Activated CD8-positive, alpha-beta memory T cell treated with anti-CD3 and anti-CD28 coated beads for 24 hours (primary cell): ENCODE measurements at places on chromosomes 7 and 10.
A peak's percentile ranks its signal among the peaks of the same experiment; 100 is the strongest.

GRCh38 chr10:133403784-133404183 lies 9.8 kb downstream of the MTG1 start:
- no peak for DNase-seq

DNA sequence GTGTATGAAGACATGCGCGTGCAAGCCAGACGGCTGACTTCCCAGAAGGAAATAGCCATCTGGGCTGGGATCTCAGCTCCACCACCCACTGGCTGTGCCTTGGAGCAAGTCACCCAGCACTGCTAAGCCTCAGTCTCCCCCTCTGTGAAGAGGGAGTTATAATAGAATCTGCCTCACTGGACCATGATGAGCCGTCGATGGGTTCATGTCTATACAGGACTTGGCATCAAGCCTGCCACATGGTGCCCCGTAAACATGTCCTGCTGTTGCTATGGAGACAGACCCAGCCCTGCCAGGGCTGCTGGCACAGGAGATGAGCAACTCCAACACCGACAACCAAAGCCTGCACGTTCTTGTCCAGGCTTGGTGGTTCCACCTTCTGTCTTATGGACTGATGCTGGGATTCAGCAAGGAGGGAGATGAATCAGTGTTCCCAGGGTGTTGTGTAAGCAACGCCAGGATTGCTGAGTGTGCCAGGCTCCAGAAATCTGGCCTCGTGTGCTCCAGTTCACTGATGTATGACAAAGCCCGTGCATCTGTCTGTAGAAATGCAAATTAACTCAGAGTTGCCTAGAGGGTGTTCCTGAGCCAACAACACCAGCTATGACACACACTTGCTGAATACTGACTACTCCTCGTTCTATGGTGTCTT lies 5.6 kb downstream of the GPR15LG start:
- DNase-seq, result peak; percentile 54

DNA sequence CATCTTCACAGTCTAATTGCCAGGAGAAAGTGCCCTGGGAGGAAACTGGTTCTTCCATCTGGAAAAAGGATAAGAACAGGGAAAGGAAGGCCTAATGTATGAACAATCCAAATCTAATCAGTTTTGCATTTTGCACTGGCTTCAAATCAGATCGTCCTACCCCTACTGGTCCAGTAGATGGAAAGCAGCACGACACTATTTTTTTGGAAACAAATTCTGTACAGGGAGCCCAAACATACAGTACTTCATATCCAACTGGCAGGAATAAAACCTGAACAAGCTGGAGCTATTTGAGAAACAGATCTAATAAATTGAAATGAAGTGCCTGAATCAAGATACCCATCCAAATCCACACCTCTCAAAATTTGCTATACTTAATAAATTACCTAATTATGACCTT lies 36.5 kb downstream of the ETV1 start:
- DNase-seq, result no peak

DNA sequence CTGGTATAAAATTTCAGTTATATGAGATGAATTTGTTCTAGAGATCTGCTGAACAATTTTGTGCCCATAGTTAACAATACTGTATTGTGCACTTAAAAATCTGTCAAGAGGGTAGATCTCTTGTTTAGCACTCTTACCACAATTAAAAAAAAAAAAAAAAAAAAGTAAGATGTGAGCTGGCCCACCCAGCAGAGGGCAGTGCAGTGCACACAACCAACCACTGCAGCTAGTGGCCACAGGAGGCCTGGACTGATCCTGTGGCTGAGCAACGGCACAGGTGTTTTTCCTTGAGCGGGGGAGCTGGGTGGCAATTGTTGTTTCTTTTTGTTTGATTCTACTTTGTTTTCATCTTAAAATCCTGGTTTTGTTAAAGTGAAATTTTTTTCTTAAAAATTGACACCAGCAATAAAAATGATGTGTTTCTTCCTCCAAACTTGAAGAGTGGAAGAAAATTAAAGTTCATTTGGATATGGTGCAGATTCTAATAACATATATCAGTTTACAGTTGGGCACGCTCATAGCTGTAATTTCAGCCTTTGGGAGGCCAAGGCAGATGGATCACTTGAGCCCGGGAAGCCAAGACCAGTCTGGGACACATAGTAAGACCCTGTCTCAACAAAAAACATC lies 171.1 kb upstream of the TBX20 start:
- peak; percentile 67 for DNase-seq

GRCh38 chr7:128458956-128459355 lies 3.3 kb downstream of the HILPDA start:
- no peak for DNase-seq

GRCh38 chr10:117968354-117969182 lies 78.2 kb downstream of the RAB11FIP2 start:
- DNase-seq, result no peak

- no peak for DNase-seq
These were observed 218.0 kb downstream of the PHF14 start for GRCh38 chr7:11191574-11192220.

GRCh38 chr7:157490465-157490912 lies 153.7 kb downstream of the DNAJB6 start:
- peak; percentile 64 for DNase-seq

- DNase-seq, result no peak
These were observed 160.4 kb upstream of the LAMB4 start for GRCh38 chr7:108290459-108291151.

- no peak for DNase-seq
These were observed 202.9 kb upstream of the MTPN start for GRCh38 chr7:136179851-136180721.

DNA sequence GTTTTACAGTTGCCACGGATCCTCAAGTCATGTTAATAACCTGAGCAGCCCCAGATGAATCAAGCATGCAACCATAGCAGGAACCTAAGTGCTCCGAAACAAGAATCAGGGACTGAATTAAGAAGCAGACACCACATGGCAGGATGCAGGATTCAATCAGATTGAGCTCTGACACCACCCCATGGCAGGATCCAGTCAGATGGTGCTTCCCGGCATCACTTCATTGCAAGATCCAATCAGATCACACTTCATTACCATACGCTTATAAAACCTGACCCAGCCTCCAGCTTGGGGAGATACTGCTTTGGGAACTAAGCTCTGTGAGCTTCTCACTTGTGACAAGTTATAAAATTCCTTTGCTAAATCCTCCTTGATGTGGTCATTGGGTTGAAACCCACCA lies 55.3 kb downstream of the ABCB4 start:
- no peak for DNase-seq

DNA sequence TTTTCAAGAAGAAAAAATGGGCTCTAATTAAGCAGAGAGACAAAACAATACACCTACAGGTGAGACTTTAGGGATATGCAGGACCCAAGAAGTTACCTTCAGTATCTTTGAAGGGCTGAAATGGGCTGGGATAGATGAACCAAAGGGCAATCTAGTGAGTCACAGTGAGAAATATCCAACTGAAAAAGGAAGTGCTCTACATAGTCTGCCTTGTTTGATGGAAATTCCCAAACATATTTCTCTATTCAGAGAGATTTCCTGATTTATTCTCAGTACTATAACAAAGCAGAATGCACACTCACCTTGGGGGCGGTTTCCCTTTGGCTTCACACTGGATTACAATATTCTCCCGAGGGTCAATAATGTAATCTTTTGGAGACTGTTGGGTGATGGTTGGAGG lies 104.1 kb upstream of the LAMB4 start:
- no peak for DNase-seq

DNA sequence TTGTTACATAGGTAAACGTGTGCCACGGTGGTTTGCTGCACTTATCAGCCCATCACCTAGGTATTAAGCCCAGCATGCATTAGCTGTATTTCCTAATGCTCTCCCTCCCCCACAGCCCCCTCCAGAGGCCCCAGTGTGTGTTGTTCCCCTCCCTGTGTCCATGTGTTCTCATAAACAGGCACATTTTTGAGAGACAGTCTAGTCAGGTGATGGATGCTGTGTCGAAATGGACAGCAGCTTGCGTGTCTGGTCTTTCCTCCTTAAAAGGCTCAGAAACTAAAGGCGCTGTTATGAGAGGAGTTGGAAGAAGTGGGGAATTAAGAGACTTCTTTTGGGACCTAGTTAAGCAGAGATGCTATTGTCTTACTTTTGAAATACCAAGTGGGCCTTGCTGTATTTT lies 296.0 kb downstream of the BBS9 start:
- no peak for DNase-seq

DNA sequence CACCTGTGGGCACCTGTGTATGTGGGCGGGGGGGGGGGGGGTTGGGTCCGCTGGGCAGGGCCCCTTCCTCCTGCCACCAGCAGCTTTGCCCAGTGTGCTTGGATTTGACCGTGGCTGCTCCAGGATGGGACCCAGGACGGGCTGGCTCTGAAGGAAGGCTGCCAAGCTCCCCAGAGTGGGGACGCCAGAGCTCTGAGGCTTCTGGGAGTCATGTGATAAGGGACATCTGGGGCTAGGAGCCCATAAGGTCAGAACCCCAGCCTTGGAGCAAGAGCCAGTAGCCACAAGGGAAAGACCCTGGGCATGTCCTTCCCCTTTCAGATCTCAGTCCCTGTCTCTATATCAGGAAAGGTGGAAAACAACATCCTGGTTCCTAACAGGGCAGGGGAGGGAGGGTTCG lies 21.8 kb upstream of the AMZ1 start:
- no peak for DNase-seq

GRCh38 chr7:35528381-35528977 lies 166.5 kb downstream of the HERPUD2 start:
- DNase-seq, result no peak

DNA sequence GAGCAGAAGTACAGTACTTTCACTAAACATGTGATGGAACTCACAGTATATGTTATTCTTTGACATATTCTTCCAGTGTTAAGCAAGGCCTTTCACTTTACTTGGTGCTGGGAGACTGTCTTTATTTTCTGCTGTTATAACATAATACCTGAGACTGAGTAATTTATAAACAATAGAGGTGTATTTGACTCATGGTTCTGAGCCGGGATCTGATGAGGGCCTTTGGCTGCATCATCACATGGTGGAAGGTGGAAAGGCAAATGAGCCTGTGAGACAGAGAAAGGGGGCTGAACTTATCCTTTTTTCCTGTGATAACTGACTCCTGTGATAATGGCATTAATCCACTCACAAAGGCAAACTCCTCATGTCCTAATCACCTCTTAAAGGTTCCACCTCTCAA lies 1.4 kb downstream of the SUPV3L1 start:
- DNase-seq, result no peak

DNA sequence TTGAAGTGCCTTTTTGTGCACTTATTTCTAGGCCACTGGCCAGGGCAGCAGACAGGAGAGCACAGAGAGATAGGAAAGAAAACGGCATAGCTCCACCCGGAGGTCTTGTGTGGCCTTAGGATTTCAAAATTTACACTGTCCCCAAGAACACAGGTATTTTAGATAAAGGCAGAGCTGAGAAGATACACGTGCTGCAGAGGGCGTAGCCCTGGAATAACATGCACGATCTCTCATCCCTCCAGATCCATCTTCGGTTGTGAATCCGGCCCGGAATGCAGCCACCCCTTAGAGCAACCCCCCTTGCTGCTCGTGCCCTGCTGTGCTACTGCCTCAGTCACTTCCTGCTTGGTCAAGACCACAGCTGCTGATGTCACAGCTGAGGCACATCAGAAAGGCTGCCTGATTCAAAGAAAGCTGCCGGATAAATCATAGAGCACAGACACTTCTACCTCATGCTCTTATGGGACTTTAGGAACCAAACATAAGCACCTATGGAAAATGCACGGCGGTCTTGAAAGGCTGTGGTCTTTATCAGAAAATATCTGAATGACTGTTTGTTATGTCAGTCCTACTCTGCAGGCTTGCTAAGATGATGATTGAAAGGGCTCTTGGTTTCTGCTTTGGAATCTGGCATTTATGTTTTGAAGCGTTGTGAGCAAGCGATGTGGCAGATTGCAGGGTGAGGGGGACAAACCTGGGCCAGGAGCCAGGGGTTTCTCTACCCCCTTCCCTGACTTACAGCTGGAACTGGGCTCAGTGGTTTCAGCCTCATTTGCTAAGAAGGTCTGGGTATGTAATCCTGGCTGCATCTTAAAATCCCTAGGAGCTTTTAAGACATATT lies 152.0 kb downstream of the SVIL start:
- DNase-seq, result no peak

- no peak for DNase-seq
These were observed 150.3 kb downstream of the PLXNA4 start for GRCh38 chr7:132425942-132426341.

DNA sequence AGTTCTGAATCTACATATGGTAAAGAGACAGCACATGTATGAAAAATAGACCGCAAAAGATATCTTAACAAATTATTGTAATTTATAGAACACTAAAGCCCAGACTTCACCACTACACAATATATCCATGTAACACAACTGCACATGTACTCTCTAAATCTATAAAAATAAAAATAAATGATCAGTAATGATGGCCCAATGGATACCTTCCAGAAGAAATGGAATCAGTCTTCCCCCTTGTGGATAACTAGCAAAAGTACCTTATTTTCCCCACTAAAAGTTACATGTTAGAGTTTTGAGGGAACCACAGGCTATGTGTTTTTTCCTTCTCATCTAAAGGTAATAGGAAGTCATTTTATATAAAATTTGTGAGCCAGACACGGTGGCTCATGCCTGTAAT lies 25.7 kb downstream of the C7orf25 start:
- no peak for DNase-seq

DNA sequence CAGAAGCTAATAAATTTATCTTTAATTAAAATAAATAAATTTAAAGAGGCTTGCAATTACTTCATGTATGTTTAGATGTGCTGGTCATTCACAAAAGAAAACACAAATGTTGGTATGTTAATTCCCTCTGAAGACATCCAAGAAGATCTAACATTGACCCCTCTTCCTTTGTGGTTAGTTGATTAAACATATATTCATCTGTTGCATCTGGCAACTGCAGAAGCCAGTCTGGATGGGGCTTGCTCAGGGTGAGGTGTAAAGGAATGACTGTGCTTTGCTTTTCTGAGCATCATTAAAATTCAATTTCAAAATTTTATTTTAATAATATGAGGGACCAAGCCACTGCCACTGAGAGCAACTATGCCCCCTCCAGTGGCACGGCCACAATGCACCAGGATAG lies 36.4 kb upstream of the FERD3L start:
- no peak for DNase-seq

- DNase-seq, result no peak
These were observed 113.6 kb upstream of the AMPH start for GRCh38 chr7:38744746-38745145.

- DNase-seq, result no peak
These were observed 45.9 kb downstream of the TNS3 start for GRCh38 chr7:47535704-47536628.

- no peak for DNase-seq
These were observed 729 bp downstream of the HOGA1 start for GRCh38 chr10:97584798-97585438.

DNA sequence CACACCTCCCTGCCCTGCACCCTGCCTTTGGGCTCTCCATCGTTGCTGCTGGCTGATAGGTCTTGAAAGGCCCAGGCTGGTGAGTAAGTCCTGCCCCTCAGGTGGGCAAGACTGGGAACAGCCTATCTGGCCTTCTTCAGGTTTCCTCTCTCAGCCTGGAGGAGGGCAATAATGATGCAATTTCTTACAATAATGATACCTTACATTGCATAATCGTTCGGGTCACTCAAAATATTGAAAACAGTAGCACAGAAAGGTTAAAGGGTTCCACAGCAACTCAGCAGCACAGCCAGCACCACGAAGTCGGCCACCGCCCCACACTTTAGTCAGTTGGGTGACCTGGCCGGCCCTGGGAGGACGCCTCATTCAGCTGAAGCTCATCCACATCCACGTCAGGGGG lies 16.0 kb upstream of the FAM20C start:
- DNase-seq, result no peak

GRCh38 chr10:32905466-32905865 lies 52.6 kb downstream of the ITGB1 start:
- no peak for DNase-seq

GRCh38 chr7:1554333-1555045 lies 1.5 kb downstream of the TMEM184A start:
- no peak for DNase-seq

- no peak for DNase-seq
These were observed 3.2 kb downstream of the GJD4 start for GRCh38 chr10:35608328-35608672.
